ENCODE measurements at places on chromosomes 6 and 20. TPM values are rescaled to one million over a fixed set of nuclear protein-coding genes. Genes with fewer than 3 reads are reported as not detected.

Gene SYCP2
- 0.19 TPM for total RNA-seq

Gene TGM3
- not detected for total RNA-seq

Gene MTCH1
- 270 TPM for total RNA-seq

Gene PRDM13
- not detected for total RNA-seq

Gene WFDC10B
- total RNA-seq = not detected

Gene RBM12
- 43.5 TPM for total RNA-seq

Gene HLA-E
- total RNA-seq = 390 TPM

Gene BPIFA1
- not detected for total RNA-seq

Gene ID1
- 245 TPM for total RNA-seq

Gene KCNQ5
- not detected for total RNA-seq

Gene PROKR2
- total RNA-seq = not detected

Gene RPN2
- total RNA-seq = 198 TPM

Gene BTN1A1
- not detected for total RNA-seq

Gene BPIFB4
- not detected for total RNA-seq

Gene IP6K3
- total RNA-seq = not detected

Gene C6orf15
- not detected for total RNA-seq

Gene TTK
- 17.1 TPM for total RNA-seq

Gene SCUBE3
- 0.75 TPM for total RNA-seq

Gene PLCB4
- 1.8 TPM for total RNA-seq

Gene LIME1
- total RNA-seq = 4.3 TPM

Gene ADGRF5
- total RNA-seq = 6.2 TPM

Gene SIGLEC1
- not detected for total RNA-seq

Gene FRMD1
- total RNA-seq = not detected

Gene RIPOR2
- total RNA-seq = 0.28 TPM

Gene CCM2L
- total RNA-seq = 13.1 TPM

Gene CLPSL2
- total RNA-seq = not detected

Gene ATF6B
- total RNA-seq = 11.1 TPM

Gene COL11A2
- total RNA-seq = 0.09 TPM

Gene HTR1E
- not detected for total RNA-seq

Measured in endothelial cell of coronary artery (primary cell).